Muscle of leg (tissue), 16 donors: ENCODE measurements at places on chromosomes 3 and 15. TPM values are rescaled to one million over a fixed set of nuclear protein-coding genes. Genes with fewer than 3 reads are reported as not detected.

- peak; percentile 28 for DNase-seq
Measured at GRCh38 chr3:16825617-16826204, 59.0 kb upstream of the PLCL2 start.

DNA sequence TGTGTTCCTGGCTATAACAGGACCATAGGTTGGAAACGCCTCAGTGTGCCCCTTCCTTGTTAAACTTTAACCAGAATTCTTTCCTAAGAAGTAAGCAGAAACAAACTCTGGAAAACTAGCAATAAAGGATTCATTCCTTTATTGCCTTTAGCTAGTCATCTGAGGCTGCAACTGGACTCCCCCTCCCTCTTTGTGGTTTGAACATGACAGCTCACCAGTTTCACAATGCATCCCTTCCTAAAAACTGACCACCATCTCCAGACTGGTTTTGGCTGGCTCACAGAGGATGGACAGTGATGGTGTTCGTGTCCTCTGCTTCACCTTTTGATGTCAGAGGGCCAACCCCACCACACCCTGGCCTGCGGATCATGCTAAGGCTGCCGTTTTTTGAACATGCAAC lies 27.9 kb upstream of the TGFBR2 start:
- DNase-seq = peak; percentile 23

DNA sequence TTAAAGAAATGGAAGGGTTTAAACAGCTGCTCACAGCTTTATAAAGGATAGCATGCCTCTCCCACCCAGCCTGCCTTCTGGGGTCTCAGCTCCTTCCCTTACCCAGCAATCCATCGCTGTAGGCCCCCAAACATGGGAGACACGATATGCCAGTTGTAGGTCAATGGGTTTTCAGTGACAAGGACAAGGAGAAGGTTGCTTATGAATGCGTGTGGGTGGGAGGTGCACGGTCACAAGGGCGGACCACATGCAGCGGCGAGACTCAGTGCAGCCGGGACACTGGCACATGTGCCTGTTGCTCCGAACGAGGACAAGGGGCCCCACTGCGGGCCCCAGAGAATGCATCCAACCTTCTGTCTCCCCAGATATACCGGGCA lies 67.0 kb downstream of the MGLL start:
- no peak for DNase-seq

DNA sequence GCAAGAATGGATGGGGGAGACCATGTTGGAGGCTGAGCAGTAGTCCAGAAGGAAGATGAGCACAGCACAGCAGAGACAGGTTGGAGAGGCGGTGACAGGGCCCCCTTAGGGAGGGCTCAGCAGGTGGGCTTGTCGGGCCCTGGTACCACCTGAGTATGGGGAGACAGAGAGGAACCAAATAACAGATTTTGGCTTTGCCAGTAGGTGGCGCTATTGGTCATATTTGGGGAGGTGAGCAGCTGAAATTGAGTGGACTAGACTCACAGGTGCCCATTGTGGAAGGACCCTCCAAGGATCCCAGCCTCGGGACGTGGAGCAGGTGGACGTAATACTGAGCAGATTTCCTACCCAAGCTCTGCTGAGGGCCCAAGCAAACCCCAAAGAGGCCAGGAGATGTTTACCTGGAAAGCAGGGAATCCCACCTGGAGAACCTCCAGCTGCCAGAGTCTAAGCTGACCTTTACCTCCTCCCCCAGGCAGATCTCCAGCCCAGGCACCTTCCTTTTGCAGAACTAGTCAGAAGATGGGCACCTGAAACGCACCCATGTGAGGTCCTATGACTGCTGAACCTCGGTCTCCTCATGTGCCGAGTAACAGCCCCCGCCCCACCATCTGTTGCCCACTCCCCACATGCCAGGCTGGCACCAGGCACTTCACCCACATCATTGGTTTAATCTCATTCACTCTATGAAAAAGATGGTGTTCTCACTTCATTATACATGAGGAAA lies 24.6 kb upstream of the CORO2B start:
- peak; percentile 75 for DNase-seq

DNA sequence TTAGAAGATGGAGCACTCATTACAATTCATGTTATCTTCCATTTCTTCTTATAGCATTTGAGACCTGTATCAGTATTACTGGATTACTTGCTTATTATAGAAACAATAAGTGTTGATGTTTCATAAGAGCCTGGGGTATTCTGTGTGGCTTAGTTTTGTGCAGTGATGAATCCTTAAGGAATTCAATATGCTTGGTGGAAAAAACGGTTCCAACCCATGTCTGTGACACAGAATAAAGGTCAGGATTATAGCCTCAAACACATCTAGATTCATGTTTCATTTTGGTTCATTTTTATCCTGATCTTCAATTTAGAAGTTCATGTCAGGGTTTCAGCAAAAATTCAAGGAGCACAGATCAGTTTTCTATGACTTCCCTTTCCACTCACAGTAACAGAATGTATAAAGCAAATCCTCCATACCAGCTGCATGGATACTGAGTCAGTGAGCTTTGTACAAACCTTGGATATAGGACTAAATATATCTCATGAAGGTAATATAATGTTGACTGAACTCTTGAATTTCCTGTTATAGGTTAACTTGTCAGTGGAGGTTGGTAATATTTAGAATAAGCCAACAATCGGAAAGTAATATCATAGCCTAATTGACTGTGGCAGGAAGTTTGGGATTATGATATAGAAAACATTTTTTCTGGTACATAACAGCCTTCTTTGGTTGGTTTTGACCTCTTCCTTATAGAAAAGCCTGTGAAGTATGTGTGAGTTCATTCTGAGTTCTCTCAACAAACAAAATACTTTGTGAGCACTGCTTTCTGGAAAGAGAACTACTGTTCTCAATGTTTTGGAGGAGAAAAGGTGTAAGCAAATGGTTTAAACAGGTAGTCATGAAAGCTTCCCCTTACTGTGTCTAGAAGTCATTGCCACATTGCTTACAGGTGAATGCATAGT lies 218.2 kb upstream of the TPM1 start:
- DNase-seq = no peak

DNA sequence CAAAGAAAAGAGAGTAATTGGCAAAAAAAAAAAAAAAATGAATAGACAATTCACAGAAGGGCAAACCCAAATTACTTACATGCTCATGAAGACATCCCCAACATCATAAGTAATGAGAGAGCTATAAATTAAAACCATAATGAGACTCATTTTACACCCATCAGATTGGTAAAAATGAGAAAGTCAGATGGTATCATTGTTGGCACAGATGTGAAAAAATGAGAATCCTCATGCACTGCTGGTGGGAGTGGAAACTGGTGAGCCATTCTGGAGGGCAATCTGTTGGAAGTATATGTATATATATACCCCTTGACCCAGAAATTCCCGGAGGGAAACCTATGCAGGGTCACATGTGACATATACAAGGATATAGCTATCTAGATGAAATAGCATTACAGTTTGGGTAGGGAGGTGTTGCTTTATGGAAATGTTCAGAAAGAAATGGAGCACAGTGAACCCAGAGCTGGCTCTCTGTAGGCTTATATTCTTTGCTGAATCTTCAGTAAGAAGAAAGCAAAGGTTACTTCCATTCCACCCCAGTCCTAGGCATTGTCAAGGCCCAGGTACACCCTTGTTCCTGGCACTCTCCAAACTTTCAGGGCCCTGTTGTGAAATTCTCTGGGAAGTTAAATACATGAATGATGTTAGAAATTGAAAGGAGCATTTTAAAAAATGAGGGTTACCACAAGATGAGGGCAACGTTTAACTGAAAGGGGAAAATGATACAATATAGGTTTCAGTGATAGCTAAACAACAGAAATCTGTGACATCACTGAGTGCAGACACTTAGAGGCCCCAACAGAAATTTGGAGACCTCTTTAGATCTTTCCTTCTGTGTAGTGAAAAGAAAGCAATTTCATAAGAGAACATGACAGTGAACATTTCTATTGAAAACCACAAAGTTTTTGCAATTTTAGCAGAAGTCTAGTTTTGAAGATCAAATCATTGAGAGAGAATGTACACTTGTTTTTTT lies 132.7 kb upstream of the TPRG1 start:
- DNase-seq = no peak

DNA sequence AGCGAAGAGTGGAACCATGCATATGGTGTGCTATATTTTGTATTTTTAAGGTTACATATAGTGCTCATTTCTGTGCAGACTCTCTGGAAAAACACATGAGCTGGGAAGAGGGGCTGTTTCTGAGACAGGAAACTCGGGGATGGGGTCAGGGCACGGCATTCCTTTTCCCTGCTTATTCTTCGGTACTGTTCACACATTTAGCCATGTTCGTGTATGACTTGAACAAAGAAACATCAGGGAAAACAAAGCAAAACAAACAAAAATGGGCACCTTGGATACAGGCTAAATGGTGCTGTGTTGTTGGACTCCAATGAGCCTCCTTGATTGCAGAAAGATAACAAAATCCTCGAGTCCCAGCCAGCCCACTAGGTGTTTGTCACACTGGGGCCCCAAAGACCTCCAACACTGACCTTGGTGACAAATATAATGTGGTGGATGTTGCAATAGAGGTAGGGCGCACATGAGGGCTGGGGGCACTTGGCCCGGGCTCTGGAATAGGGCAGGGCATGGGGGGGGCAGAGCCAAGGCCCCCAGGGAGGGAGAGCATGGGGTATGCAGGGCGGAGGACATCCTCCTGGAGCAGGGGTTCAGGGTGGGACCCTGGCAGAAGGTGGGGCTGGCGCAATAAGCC lies 19.3 kb downstream of the DNASE1L3 start:
- DNase-seq = no peak

GRCh38 chr3:160829486-160830009 lies 73.5 kb downstream of the PPM1L start:
- no peak for DNase-seq

DNA sequence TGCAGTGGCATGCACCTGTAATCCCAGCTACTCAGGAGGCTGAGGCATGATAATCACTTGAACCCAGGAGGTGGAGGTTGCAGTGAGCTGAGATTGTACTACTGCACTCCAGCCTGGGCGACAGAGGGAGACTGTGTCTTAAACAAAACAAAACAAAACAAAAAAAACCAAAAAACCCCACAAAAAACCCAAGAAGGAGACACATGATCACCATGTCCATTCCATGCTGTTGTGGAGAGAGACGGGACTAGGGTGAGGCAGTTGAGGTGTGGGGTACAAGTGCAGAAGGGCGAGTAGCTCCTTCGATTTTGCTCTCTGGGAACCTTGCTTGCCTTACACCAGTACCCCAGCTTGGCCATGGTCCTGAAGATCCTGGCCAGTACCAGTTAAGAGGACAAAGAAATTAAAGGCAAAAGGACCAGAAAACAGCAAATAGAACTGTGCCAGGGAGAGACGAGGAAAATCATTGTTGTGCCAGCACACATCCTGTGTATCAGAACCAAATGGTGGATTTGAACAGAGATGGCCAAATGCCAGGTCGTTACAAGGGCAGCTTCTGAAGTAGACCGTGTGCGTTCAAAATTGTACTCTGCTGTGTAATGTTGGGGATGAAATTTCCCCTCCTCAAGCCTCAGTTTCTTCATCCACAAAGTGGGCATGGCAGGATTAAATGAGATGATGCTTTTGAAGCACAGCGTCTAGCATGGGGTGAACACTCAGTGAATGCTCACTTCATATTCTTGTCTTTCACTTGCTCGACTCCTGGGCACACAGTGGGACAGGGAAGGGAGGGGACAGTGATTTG lies 42.9 kb upstream of the CTSH start:
- no peak for DNase-seq

- DNase-seq = no peak
Measured at GRCh38 chr15:58159827-58160386, 21.7 kb downstream of the AQP9 start.

DNA sequence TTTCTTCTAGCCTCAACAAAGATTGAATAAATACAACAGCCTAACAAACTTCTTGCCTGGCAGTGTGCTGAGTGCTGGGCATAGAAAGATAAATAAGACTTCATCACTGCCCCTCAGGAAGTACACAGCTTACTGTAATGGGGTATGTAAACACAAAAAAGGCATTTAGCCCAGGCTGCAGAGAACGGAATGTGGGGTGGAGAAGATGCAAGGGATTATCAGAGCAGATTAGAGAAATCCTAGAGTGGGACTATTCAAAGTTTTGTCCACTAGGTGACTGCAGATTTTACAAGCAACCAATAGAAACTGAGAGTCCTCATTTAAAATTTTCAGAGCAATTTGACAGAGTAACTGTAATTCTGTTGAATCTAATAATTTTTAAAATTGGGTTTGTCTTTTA lies 35.4 kb upstream of the TSC22D2 start:
- DNase-seq = peak; percentile 25

GRCh38 chr3:9026320-9027045 lies 63.2 kb upstream of the RAD18 start:
- DNase-seq = peak; percentile 96

DNA sequence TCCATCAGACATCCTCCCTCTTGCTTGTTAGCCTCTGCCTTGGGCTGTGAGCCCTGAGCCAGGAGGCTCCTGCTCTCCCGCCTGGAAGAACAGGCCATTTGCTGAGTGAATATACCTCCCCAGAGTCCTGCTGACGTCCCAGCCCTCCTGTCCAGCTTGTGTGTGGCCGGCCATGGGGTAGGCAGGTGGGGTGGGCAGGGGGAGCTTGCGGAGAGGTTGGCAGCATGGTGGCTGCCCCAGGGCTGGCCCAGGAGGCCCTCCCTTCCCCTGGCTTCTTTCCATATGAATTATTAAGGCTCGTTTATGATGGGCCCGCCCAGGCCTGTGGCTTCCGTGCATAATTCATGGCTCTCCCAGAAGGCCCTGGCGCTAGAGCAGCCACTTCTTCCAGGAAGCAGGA lies 18.7 kb downstream of the CACNA2D2 start:
- peak; percentile 27 for DNase-seq

DNA sequence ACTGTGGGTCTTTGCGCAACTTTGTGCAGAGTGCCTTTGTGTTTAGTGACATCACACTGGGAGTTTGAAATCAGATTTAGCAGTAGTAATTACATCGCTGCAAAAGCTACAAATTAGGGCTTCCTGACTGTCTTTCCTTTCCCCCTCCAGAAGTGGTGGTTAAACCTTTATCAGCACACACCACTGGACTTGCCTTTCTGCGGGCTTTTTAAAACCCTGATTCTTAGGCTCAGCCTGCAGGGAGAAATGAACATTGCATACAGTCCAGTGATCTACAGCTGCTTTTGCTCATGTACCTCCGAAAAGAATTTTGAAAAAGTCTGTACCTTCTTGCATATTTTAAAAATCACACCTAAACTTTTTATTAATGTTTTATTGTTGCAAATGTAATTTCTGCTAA lies 219.7 kb upstream of the NAALADL2 start:
- DNase-seq = no peak

- DNase-seq = no peak
Measured at GRCh38 chr3:147369231-147369630, 37.1 kb downstream of the ZIC4 start.

DNA sequence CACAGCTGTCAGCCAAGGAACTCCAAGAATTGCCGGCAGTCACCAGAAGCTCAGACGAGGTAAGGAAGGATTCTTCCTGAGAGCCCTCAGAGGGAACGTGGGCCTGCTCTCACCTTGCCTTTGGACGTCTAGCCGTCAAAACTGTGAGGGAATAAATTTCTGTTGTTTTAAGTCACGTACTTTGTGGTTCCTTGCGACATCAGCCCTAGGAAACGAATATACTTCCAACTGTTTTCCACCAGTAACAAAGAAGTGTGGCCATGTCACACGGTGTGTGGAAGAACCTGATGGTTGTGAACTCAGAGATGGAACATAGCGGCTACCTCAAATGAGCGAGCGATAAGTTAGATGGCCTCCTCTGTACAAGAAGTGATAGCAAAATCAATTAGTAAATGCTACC lies 41.0 kb upstream of the B3GNT5 start:
- DNase-seq = no peak

GRCh38 chr15:82894971-82895520 lies 57.5 kb downstream of the HOMER2 start:
- peak; percentile 87 for DNase-seq

The PCLAF gene
- total RNA-seq = 17.3 TPM

The FGD5 gene
- 14.1 TPM for total RNA-seq

The CEMIP gene
- total RNA-seq = 0.93 TPM

The GABRA5 gene
- 0.31 TPM for total RNA-seq

The MNS1 gene
- 5.1 TPM for total RNA-seq

The CPN2 gene
- total RNA-seq = 0.04 TPM

The AMT gene
- total RNA-seq = 5.5 TPM
